ENCODE measurements at places on chromosomes 5 and 9.

- DNase-seq, result no peak
Measured at GRCh38 chr5:60821488-60822284, 22.4 kb downstream of the ELOVL7 start.

GRCh38 chr9:107290619-107291018 is 7.5 kb downstream of the RAD23B start:
- DNase-seq, result no peak

DNA sequence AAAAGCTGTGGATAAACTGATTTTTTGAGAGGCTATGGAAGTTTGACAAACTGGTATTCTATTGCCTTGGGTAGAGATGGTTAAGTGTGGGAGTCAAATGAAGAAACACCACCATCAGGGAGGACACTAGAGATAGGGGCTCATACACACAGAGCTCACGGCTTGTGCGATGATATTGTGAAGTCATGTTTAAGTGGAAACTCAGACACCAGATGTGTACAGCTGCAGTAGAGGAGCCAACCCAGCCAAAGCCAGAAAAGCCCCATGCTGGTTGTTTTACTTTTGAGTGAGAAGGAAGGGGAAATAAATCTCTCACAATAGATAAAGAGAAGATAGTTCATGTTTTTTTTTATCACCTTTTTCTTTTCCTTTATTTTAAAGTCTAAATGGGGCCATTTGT is 377.7 kb downstream of the DMRT2 start:
- no peak for DNase-seq

DNA sequence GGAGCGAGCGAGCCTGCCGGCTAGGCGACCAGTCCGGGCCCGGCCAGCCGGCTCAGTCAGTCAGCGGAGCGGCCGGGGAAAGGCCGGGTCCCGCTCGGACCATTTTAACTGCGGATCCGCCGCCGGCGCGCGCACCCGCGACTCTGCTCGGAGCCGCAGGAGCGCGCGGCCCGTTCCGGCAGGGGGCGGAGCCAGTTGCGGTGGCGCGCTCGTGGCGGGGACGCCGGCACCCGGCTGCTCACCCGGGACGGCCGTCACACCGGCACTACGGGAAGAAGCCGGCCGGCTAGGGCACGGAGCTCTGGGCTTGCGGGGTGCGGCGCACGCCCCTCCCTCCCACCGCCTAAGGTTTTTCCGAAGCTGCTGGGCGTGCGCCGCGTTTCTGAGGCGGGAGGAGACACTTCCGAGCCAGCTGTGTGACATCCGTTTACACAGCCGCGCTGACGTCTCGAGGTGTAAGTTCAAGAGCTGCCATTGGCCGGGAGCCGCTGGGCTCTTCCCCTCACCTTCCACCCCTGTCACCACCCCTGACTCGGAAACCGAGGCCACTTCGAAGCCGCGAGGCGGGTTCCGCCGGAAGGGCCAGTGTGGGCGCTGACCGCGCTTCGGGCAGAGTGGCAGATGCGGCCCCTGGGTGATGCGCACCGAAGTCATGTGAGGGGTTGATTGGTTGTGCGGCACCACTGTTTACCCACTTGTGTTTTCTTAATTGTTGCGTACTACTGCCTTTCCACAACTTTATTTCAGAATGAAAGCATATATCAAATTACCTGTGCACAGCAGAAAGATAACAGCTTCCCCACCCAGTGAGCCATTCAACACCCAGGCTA is at the start of gene FBXL17:
FBXL17 (minus strand) TSS at position 145 of the 830 bp plus-strand sequence.
- peak; percentile 86 for DNase-seq

DNA sequence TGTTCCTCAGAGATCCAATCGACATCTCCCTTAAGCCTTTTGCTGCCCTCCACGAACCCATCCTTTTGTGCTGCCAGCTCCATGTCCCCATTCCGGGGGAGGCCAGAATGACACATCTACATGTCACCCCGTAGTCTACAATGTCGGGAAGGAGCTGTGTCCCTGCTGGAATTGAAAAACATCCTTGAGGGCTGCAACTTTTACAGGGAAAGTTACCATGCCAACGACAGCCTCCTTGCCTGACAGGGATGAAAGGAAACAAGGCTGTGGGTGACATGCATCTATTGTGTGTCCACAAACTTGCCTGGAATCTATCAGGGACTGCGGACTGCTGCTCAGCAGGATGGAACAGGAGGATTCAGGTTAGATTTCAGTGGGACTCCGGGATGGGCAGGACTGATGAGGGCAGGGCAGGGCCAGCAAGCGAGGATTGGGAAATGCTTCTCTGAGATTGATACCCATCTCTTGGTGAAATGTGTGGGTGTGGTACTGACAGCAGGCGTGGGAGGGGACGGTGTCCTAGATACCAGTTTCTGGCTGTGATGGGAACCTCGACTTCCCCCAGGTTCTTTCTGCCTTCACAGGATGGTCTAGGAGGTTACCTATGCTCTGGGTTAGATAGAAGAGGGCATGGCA is 25.5 kb downstream of the EGR1 start:
- no peak for DNase-seq
